ENCODE measurements at places on chromosomes 4 and X.

- DNase-seq, result no peak
Observed at GRCh38 chr4:149716728-149717127, 98.9 kb downstream of the IQCM start.

- no peak for DNase-seq
Observed at GRCh38 chr4:77695774-77696173, 90.2 kb downstream of the CXCL13 start.

DNA sequence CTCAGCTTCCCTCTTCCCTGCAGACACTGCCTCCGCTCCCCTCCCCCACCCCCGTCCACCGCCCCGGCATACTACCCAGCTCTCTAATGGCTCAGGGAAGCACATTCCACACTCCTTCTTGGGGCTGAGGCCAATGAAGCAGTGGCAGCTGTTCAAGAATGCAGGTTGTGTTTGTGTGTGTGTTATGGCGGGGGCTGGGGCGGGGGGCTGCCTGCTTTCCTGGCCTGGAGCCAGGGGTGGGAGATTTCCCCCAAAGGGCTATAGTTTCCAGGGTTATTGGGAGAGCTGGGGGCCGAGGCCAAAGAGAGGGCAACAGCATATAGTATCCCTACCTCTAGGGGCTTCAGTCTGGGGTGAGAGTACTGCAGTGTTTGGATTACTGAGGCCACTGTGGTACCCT lies 149.4 kb downstream of the EFNB1 start:
- DNase-seq, result no peak

GRCh38 chrX:97682991-97683840 lies 799.5 kb downstream of the RPA4 start:
- DNase-seq, result no peak

GRCh38 chrX:110120025-110120424 lies 117.1 kb downstream of the TMEM164 start:
- DNase-seq, result no peak

- DNase-seq, result no peak
Observed at GRCh38 chrX:47098338-47099094, 20.3 kb downstream of the RGN start.

DNA sequence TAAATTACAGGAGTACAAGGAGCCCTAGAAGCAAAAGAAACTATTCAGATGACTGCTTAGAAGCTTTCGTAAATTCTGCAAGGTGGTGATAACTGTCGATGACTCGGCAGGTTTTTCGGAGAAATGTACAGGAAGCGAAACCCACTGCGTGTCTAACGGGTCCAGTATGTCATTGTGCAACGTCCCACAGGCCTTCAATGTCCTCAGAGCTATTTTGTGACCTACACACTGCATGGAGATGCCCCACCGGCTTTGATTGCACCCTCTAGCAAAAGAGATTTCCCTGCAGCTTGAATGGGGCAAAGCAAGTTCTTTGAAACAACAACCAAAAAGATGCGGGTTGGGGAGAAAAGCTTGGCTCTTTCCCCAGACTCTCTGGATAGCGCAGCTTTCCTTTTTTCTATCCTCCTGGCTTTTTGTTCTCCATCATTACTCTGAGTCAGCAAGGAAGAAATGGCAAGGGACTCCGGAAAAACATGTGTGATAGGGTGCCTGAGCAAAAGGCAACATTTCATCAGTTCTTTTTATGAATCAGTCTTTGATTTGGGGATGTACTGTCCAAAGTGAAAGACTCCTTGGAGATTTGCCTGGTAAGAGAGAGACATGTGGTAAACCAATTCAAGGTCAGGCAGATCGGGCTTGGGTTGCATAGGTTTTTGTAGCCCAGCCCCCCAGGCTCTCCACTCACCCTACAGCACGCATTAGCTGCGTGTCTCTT lies 112.0 kb upstream of the TBL1X start:
- no peak for DNase-seq

GRCh38 chrX:63735882-63736281 lies 49.1 kb downstream of the ARHGEF9 start:
- DNase-seq, result no peak

GRCh38 chrX:13284570-13284969 lies 35.3 kb downstream of the ATXN3L start:
- DNase-seq, result no peak

- DNase-seq, result no peak
Observed at GRCh38 chr4:3703677-3704521, 62.3 kb upstream of the ADRA2C start.

- DNase-seq, result no peak
Observed at GRCh38 chr4:7323872-7324650, 110.7 kb downstream of the PSAPL1 start.

- DNase-seq, result no peak
Observed at GRCh38 chr4:125359363-125359762, 44.6 kb downstream of the FAT4 start.

DNA sequence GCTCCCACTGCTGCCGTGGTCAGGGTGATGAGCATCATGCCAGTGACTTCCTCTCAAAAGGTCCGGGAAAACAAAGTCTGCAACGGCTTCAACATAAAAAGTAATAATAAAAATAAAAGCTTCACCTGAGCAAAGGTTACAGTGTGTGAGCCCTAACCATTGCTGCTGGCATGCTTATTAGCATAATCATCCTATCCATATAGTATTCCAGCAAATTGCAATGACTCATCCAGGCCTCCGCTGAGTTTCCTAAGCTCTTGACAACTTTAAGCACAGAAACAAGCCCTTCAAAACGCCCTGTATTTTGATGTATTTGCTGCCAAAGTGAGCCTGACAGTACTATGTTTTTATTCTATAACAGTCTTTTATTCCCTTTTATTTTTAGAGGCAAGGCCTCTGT lies 100.5 kb downstream of the AASDH start:
- DNase-seq, result no peak

Measured in left renal cortex interstitium (tissue), 4 donors.